ENCODE measurements at places on chromosomes 1 and 21. TPM values are rescaled to one million over a fixed set of nuclear protein-coding genes. Genes with fewer than 3 reads are reported as not detected.

WNT4 gene
- total RNA-seq, result not detected

DNA sequence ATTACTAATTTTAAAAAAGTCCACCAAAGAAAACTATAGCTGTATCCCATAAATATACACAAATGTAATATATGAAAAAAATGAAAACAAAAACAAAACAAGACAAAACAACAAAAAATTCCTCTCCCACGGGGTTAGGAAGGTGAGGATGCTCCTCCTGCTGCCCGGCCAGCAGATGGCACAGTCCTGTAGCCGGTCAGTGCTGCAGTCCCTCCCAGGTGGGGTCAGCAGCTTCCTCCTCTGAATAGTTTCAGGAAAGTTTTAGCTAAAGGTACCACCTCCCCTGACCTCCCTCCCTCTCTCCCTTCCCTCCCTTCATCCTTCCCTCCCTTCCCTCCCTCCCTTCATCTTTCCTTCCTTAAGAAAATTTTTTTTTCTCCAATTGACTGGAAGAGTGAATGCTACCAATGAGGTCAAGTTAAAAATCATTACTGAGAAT lies 67.8 kb upstream of the BCL10 start:
- no peak for DNase-seq

GRCh38 chr1:205593532-205593931 lies 38.3 kb downstream of the ELK4 start:
- DNase-seq, result no peak

- DNase-seq, result no peak
Observed at GRCh38 chr1:26078286-26079177, 11.1 kb upstream of the TRIM63 start.

PLEKHA6 gene
- 3.9 TPM for total RNA-seq

Measured in aorta (tissue), 5 donors.